ENCODE measurements at places on chromosomes 3 and 15. TPM values are rescaled to one million over a fixed set of nuclear protein-coding genes. Genes with fewer than 3 reads are reported as not detected.

ST3GAL6 gene
- total RNA-seq: 22.9 TPM

P2RY13 gene
- 0.73 TPM for total RNA-seq

AADACL2 gene
- total RNA-seq: not detected

DPPA4 gene
- not detected for total RNA-seq

VGLL3 gene
- 15.1 TPM for total RNA-seq

TUSC7 gene
- not detected for total RNA-seq

SERP1 gene
- total RNA-seq: 19.7 TPM

MRPL3 gene
- total RNA-seq: 53.0 TPM

SELENOT gene
- total RNA-seq: 57.9 TPM

- no peak for DNase-seq
These were observed 235.7 kb upstream of the THBS1 start for GRCh38 chr15:39345176-39345575.

DNA sequence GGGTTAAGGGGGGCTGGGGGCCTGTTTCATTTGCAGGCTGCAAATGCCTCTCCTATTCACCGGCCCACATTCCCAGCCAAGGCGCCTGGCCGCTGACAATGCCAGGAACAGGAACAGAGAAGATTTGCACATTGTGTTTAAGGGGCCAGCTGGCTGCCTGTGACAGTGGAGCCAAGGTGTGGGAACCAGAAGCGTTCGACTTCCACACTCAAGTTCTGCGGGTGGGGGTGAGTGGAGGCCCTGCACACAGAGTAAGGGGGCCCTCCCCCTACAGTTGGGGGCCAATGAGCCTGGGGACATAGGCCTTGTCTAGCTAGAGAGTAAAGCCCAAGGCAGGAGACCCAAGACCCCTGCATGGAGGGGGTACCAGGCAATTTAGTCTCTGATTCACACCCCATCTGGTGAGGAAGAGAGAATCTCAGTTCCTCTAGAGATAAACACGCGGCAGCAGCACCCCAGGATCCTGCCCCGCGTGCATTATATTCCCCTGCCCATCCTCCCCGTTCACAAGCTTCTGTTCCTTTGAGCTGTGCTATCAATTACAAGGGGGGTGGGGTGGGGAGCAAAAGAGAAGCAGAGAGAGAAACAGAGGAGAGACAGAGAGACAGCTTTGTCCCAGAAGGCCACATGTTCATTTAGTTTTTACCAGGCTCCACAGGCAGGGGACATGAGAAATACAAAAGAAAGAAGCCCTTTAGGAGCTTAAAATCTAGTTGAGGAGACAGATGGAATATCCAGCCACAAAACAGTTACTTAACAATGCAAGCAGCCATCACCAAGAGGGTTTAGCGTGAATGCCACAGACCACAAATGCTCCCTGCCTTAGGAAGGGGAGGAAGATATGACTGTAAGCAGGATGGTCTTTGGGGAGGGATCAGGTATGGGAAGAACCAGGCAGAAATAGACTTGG is 9.2 kb downstream of the IGDCC3 start:
- DNase-seq: no peak

DNA sequence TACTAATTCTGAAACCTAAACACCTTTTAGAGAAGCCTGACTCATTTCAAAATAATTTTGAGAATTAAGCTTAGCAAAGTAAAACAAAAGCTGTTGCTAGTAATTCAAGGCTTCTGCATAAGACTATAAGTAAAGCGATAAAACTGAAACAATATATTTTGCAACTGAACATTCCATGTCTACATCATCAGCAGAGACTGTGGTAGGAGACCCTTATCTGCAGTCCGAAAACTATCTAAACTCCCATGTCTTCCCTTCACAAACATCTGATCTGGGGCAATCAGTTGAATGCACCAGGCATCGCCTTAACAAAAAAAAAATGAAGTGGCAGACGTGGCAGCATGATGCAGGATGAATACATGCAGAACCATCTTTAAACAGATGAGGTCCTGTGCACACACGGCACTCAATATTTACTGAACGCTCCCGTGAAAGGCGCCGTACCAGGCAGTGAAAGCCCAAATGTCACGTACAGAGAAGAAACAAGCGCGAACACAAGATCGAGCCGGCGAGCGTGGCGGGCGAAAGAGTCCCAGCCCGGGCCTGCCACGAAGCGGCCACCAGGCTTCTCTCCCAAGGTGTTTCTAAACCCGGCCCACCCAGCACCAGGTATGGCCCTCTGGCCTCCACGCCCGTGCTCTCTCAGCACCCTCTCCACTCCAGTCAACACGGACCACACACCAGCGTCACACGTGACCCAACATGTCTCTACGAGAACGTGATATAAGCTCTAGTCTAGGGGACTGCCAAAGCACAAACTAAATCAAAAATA is 63.0 kb downstream of the CHSY1 start:
- no peak for DNase-seq

DNA sequence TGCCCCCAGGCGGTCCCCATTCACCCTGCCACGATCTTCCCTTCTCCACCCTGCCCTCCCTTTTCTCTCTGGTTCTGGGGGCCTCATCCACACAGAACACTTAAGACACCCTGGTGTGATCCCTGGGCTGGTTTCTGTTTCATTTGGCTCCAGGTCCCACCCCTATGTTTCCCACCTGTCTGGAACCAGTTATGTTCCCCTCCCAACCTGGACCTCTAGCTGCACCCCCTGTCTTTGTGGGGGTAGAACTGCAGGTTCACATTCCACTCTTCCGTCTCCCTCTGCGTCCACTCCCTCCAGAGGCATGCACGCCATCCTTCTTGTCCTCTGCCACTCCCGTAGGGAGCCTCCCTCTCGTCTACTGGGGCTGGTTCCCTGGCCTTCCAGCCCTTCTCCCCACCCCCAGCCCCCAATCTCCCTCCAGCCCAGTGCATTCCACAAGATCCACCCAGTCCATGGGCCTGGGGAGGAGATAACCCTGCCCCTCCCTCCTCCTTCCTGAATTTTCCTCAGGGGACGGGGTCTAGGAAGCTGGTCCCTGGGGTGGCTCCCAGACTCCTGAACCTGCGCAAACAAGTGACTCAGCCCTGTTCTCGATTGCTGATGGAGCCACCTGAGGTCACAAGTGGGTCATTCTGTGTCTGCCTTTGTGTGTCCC is 73.8 kb downstream of the ABTB1 start:
- no peak for DNase-seq

DNA sequence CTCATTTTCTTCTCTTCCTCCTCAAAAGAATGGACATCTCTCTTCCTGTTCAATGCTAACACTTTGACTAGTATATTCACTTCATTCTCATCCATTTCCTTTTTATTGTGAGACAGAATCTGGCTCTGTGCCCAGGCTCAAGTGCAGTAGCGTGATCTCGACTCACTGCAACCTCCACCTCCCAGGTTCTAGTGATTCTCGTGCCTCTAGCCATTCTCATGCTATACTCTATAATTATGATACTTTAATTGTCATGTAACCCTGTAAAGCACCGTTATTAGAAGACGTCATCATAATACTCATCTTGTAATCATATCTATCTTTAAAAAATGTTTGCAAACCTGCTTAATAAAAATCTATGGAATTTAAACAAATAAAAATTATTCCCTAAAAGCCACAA is 107.0 kb downstream of the SHOX2 start:
- no peak for DNase-seq

GRCh38 chr3:134027631-134028030 is 2.1 kb downstream of the SLCO2A1 start:
- no peak for DNase-seq

GRCh38 chr15:62802612-62803011 is 239.9 kb upstream of the TPM1 start:
- DNase-seq: no peak

GRCh38 chr3:62167566-62168262 is 205.6 kb downstream of the FEZF2 start:
- no peak for DNase-seq

DNA sequence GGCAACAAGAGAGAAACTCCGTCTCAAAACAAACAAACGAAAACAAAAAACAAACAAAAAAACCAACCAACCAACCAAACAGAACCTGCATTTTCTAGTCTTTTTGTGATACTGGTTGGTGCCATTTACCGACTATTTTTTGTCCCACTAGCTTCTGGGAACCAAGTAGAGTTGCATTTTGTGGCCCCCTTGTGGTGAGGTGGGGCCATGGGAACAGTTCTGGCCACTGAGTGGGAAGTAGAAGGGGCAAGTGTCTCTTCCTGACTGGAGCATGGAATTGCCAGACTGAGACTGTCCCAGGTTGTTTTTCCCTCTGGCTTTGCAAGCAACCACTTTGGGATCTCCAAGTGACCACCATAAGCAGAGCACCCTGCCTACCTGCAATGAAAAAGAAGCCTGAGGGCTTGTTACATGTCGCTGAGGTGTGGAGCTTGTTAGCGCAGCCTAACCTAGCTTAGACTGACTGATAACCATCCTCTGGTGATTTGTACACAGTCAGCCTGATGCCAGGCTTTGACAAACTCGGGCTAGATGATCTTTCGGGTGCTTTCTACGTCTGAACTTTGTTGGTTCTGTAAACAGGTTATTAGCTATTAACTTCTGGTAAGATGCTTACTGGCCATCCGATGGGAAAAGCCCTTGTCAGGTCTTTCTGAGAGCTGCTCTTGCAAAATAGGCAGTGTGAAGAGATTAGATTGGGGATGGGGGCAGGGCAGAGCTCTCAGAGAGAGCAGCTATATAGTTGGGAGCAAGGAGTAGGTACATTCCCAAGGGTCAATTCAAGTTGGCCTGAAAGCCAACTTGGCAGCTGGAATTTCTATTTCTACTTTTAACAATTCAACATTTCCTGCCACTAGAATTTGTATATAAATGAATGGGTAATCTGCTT is 172.2 kb downstream of the SSR3 start:
- no peak for DNase-seq

GRCh38 chr15:89743011-89743410 is 8.0 kb downstream of the MESP1 start:
- DNase-seq: no peak

- DNase-seq: no peak
These were observed 25.4 kb downstream of the SEC61A1 start for GRCh38 chr3:128077665-128078064.

GRCh38 chr15:37872661-37873060 is 61.8 kb upstream of the TMCO5A start:
- DNase-seq: no peak

DNA sequence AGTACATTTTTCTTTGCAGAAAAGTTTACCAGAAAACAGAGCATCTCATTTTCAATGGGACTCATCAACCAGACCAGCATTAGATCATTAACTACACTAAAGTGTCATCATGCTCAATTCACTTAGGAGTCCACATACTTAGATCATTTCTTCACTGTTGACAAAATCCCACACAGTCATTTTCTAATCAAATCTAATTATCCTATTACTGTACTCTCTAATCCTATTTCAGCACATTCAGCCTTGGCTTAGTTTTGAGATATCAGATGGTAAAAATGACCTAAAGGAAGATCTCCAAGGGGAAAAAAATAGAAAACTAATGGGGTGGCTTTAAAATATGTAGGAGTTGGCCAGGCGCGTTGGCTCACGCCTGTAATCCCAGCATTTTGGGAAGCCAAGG is 5.2 kb upstream of the CTXN2 start:
- no peak for DNase-seq

DNA sequence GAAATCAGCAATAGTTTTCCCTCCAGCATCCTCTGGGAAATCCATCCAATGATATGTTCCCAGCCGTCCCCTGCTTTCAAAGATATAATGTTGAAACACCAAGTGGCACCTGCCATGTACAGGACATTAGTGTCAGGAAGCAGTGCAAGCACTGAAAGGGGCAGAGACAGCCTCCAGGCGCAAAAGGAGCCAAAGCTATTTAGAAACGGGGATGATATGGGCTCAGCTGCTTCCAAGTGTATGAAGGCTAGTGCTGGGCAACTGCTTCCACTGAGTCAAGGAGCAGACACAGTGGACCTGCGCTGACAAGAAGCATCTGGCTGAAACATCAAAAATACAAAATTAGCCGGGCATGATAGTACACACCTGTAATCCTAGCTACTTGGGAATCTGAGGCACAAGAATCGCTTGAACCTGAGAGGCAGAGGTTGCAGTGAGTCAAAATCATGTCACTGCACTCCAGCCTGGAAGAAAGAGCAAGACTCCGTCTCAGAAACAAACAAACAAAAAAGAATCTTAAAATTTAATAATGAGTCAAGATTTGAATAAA is 119.7 kb downstream of the AQP9 start:
- DNase-seq: no peak

DNA sequence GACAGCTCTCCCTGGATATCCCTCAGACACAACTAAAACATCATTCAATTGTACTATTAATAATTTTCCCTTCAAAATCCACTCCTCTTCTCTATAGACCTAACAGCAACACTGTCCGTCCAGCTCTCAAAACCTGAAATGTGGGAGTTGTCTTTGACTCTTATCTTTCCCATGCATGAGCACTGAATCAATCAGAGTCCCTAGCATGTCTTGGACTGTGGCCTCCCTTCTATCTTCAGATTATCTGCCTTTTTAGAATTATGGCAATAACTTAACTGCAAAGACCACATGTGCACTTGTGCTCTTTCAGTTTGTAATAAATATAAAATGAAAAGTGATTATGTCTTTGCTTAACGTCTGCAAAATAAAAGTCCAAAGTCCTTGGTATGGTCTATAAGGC is 107.0 kb downstream of the UBE3A start:
- DNase-seq: no peak

GRCh38 chr3:6994081-6994668 is 133.3 kb downstream of the GRM7 start:
- no peak for DNase-seq

DNA sequence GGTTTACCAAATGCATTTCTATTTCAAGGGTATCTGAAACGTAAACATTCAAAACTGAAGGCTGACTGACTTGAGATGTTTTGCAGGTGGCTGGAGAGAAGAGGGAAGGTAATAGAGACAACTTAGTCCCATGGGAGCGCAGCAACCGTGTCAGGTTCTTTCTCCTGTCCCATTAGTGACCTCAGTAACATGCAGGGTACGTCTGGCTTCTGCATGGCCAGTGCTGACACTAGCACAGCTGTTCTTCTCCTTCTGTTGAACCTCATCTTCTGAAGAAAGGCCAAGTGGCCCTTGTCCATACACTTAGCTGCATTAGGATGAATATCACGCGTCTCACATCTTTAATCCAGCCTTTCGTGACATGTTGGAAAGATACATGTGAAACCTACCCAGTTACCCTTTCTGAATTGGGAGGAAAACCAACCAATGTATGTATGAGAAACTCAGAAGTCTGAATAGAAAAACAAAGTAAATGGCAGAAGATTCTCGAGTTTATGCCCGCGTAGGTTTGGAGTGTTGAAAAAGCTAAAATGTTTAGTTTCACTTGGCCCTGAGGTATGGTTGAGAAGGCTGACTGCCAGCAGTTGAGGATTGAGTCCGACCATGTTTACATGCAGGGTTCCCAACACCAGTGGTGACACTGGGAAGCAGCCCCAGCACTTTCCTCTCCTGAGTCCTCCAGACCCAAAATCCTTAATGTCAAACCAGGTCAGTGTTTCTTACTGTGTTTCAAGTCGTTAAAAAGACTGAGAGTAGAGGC is 10.3 kb downstream of the NCBP2 start:
- DNase-seq: no peak

DNA sequence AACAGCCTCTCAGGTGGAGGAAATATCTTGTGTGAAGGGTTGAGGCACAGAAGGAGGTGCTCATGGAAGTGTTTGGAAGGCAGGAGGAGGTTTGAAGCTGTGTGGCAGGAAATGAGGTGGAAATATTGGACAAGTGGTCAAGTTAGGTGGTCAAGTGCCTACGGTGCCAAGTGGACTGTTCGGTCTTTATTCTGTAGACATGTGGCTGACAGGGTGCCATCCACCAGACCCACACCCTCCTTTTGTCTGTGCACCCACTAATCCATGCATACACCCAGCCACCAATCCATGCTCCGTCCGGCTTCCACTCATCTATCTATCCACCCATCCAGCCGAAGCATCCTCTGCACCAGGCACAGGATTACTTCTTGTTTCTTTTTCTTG is 2.2 kb downstream of the SLC6A20 start:
- DNase-seq: no peak

All from psoas muscle (tissue), 8 donors.